ENCODE measurements at places on chromosomes 11 and 22.

- no peak for DNase-seq
These were observed 26.5 kb downstream of the HTR3A start for GRCh38 chr11:114001416-114001815.

- DNase-seq, result no peak
These were observed 107.1 kb downstream of the GAB2 start for GRCh38 chr11:78310500-78310909.

GRCh38 chr22:30824096-30824495 is 129.4 kb downstream of the OSBP2 start:
- no peak for DNase-seq

GRCh38 chr11:92707665-92708064 is 261.8 kb upstream of the MTNR1B start:
- DNase-seq, result peak; percentile 80

DNA sequence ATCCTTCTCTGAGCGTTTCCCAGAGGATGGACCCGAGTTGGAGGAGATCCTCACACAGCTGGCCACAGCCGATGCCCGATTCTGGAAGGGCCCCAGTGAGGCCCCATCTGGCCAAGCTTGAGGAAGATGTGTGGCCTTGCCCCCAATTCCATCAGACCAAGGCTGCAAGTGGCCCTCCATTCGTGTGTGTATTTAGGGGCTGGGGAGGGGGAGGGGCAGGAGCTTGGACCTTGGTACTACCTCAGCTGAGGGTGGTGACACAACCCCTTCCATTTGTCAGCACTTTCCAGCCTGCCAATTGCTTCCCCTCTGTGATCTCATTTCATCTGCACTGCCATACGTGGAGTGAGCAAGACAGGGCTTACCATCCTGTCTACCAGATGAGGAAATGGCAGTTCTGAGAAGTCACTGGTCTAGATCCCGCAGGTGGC is 1.3 kb upstream of the BBS1 start:
- no peak for DNase-seq
